ENCODE measurements at places on chromosomes 4 and X.

DNA sequence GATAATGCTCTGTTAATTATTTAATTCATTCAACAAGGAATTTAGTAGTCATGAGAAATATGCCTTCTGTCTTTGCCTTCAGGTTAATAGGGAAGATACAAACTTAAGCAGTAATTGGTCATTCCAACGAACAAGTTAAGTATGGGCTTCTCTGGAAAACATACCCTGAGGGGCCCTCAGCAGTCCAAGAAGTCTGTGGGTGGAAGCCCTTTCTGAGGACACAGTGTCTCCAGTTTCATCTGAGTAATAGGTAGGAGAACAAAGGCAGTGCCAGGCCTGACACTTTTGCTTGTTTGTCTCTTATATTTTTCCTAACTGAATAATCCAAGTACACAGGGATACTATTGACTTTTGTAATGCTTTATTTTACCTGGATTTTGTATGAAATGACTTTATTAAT is 262.5 kb downstream of the FBXW7 start:
- DNase-seq: no peak

DNA sequence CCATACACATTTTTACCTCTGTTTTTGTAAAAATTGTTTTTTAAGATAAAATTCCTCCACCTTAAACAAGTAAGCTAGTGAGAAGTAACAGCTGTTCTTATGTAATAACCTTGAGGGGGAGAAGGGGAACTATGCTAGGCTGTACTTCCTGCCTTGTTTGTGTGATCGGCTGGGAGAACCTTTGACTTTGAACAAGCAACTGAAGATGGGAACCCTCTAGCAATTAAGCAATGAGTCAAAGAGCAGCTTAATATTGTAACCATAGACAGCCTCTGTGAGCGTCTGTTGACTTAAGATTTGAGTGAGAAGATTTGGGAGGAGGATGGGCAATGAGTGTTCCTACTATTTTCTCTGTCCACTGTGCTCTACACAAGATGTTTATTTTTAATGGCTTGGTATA is 135.1 kb downstream of the SCLT1 start:
- no peak for DNase-seq

DNA sequence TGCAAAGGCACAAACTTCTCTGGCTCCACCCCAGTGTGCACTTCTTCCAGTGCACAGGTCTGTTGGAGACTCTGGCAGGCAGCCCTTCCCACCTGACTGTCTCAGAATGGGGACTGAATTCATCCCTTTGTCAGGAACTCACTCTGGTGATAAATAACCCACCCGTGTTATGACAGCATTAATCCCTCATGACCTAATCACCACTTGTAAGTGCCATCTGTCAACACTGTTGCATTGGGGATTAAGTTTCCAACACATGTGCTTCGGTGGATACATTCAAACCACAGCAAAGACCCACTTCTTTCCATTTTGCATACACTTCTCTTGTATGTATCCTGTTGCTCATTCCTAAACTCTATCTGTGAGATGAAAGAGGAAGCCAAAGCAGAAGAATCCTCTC is 1002.9 kb upstream of the IGFBP7 start:
- DNase-seq: no peak

DNA sequence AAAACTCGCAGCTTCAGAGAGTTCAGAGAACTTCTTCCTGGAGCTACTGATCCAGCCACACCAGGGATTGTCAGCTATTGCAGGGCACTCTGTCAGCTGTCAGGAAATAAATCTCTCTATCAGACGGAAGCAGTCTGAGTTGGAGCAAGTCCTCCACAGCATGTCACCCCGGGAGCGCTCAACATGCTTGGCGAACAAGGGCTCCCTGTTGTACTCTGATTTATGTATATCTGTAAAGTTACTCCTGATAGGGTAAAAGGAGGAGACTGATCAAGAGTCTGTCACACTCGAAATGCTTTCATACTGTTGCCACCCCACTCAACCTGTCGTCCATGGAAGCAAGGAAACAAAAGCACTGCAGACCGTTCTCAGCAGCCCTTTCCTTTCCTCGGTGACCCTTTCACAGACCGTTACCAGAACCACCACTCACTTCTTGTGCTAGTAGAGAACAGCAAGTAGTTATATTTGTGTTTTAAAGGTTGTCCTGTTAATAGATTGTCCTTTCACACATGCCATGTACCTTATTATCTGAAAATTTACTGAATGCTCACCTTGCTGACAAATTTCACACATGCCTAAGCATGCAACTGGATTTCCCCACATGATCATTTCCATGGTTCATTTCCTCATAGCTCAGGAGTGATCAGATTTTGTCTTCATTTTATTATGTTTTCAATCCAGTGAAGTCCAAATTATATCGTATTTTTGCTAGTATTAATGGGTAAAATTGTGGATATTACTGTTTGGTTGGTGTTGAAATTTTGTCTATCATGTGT is 2108.9 kb upstream of the TENM3 start:
- DNase-seq: peak; percentile 9

- no peak for DNase-seq
These were observed at the start of gene SLC6A14 for GRCh38 chrX:116436358-116436816. SLC6A14 (plus strand) TSS chrX:116436606; CDS start chrX:116436710, 104 bp downstream.

DNA sequence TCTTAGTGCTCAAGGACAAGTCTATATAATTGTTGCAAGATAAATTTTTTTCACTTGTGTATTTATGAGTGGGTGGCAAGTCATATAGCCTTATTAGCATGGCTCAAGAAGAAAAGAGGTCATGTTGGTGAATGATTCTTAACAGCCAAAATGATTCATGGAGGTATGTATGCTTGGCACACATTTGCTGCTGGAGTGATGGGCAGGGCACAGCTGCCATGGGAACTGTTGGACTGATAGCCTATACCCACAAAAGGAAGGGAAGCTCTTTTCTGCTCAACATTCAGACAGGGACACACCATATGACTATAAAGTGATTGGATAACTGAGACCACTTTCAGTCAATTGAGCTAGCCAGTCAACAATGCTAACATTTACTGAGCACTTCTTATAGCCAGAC is 46.8 kb upstream of the PITX2 start:
- DNase-seq: no peak

DNA sequence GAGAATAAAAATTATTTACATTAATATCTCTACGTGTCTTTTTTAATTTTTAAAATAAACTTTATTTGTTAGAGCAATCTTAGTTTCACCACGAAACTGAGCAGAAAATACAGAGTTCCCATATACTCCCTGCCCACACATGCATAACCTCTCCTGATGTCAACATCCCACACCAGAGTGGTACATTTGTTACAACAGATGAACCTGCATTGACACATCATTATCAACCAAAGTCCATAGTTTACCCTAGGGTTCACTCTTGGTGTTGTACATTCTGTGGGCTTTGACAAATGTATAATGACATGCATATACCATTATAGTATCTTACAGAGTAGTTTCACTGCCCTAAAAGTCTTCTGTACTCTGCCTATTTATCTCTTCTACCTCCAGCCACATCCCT is 110.6 kb upstream of the OTUD4 start:
- no peak for DNase-seq
